ENCODE measurements at places on chromosomes 11 and 22.

- DNase-seq, result no peak
Observed at GRCh38 chr11:132231656-132232347, 861.4 kb downstream of the NTM start.

- no peak for DNase-seq
Observed at GRCh38 chr11:34075178-34075820, 23.8 kb downstream of the CAPRIN1 start.

DNA sequence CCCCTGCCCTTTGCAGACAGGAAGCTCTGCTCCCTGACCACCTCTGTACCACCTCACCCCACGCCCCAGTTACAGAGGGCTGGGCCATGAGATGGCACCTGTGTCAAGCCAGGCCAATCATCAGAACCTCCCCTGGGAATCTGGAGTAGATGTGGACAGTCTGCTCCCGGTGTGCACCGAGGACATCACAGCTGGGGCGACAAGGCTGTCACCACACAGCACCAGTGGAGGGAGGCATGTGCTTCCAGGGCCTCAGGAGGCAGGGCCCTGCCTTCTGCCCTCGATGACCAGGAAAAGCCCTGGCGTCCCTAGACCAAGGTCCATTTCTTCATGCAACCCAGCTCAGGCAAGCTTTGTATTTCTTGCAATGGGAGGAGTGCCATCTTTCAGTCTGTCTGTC, 309.5 kb downstream of the CTTN start:
- no peak for DNase-seq

DNA sequence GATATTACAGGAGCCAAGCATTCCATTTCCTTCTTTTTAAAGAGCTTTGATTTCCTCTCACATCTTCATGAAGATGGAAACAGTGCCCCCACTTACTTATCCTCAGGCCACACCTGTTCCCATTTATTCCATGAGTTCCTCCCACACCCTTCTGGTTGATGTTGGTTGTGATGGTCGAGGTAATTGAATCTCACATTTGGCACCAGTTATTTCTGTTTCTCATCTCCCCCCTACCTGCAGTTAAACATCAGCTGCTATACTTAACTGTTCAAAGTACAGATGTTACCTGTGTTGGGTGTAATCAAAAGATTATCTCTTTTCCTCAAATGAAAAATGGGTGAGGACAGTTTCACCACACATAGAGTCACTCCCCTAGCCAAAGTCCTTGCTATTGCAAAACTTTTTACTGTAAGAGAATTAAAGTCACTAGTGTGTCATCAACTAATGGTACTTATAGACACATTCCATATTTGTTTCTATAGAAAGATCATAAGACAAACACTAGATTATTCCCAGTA, 1.9 kb downstream of the TMEM45B start:
- DNase-seq, result no peak

DNA sequence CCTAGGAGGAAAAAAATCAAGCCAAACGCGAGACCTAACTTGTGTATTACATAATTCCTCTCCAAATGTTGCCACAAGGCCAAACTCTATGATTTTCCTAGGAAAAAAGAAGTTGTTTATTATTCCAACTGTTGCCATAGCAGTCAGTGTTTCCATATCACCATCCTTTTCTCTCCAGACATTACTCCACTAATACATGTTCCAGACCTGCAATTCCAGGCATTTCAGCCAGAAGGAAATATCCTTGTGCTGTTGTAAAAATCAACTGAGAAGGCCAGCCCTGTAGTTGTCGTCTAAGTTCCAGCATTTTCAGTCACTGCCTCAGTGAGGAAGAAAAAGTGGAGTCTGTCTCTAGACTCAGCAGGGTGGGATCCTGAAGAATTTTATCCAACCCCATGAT, 33.1 kb upstream of the PAMR1 start:
- DNase-seq, result no peak

- no peak for DNase-seq
Observed at GRCh38 chr11:12618743-12619540, 55.3 kb upstream of the TEAD1 start.

DNA sequence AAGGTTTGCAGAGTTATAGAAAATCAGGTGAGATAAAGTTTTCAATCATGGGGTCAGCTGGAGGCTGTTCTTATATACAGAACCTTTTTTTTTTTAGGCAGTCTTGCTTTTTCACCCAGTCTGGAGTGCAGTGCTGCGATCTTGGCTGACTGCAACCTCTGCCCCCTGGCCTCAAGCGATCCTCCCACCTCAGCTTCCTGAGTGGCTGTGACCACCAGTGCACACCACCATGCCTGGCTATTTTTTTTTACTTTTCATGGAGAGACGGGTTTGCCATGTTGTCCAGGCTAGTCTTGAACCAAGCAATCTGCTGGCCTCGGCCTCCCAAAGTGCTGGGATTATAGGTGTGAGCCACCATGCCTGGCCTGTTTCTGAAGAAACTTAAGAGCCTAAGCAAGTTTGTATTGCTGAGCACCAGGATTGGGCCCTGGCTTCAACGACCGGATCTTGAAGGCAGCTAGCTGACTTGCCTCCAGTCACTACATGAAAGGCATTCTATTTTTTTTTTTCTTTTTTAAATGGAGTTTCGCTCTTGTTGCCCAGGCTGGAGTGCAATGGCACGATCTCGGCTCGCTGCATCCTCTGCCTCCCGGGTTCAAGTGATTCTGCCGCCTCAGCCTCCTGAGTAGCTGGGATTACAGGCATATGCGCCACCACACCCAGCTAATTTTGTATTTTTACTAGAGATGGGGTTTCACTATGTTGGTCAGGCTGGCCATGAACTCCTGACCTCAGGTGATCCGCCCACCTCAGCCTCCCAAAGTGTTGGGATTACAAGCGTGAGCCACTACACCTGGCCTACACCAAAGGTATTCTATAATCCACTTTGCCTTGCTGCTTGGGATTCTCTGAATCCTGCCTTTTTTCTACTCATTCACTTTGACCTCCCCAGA, 7.6 kb downstream of the XBP1 start:
- no peak for DNase-seq

Measured in right kidney (tissue), 9 donors.